CD4-positive, alpha-beta memory T cell (primary cell): ENCODE measurements at places on chromosomes 5 and 9. TPM values are rescaled to one million over a fixed set of nuclear protein-coding genes. Genes with fewer than 3 reads are reported as not detected.

MEF2C gene
- 1.0 TPM for polyA plus RNA-seq

NDST1 gene
- 0.29 TPM for polyA plus RNA-seq

FOXI1 gene
- not detected for polyA plus RNA-seq

BAAT gene
- polyA plus RNA-seq: 0.08 TPM

CDH10 gene
- polyA plus RNA-seq: not detected

C9 gene
- not detected for polyA plus RNA-seq

FSTL4 gene
- polyA plus RNA-seq: not detected
